ENCODE measurements at places on chromosomes 7 and 10.

GRCh38 chr10:99339563-99340047 lies 10.4 kb downstream of the CNNM1 start:
- no peak for DNase-seq

DNA sequence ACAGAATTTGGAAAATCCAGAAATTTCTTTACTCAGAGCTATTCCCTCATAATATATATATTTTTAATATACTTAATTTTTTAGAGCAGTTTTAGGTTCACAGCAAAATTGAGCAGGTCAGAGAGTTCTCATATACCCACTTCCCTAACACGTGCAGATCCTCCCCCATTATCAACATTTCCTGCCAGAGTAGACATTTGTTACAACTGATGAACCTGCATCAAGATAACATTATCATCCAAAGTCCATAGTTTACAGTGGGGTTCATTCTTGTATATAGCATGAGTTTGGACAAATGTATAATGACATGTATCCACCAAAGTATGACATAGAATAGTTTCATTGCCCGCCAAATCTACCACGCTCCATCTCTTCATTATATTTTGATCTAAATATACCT lies 170.0 kb downstream of the PTEN start:
- no peak for DNase-seq

DNA sequence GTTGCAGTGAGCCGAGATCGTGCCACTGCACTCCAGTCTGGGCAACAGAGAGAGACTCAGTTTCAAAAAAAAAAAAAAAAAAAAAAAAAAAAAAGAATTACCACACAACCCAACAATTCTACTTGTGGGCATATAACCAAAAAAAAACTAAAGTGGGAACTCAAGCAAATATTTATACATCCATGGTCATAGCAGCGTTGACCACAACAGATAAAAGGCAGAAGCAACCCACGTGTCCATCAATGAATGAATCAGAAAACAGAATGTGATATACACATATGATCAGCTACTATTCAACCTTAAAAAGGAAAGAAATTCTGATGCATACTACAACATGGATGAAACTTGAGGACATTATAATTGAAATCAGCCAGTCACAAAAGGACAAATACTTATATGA lies 179.3 kb upstream of the NEBL start:
- no peak for DNase-seq

DNA sequence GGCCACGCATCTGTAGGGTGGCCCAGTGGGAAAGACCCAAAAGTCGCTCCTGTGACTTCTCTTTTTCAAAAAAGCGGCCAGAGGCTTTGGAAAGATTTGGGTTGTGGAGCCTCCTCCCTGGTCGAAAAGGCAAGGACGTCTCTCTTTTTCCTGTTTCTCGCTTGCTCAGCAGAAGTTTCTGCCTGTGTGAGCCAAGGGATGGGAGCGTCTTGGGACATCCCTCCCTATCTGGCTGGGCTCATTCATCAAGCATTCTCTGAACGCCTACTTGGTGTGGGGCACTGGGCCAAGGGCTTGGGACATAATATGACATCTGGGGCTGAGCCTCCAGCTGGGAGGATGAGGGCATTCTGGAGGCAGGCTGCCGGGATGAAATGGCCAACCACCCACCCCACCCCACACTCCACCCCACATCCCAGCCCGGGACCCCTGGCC lies 120.9 kb downstream of the C10orf105 start:
- DNase-seq: peak; percentile 18

DNA sequence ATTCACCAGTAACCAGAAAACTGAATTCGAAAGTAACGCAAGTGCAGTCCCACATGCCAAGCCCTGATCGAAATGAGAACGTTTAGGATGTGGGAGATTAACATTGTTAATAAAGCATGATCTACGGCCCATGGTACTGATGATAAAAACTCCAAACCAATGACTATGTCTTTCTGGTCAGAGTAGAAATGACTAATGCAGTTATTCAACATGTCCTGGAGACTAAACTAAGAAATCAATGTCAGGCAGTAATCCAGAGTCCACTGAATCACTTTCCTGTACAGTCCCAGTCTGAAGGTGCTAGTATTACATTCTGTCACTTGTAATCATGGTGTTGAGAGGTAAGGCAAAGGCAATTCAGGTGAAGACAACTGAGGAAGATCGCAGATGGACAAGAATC lies 14.4 kb downstream of the NPSR1 start:
- DNase-seq: no peak

- DNase-seq: no peak
These were observed 145.4 kb downstream of the ARHGAP22 start for GRCh38 chr10:48459270-48460150.

GRCh38 chr7:90246171-90246570 lies 1.2 kb downstream of the CFAP69 start:
- no peak for DNase-seq

DNA sequence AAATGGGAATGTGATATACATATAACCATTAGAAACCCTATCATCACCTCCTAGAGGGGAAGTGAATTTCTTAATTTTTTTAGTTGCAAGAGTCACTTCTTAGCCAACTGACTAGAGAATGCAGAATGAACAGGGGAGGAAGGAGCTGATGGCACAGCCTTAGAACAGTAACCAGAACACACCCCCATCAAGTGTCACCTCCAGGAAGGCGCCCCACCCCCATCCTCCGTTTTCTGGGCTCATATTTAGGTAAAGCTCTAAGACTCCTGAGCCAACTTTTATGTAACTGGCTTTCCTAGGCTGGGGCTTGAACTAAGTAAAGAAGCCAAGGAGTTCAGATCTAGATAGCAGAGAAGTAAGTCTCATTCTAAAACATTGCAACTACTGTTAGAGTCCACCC lies 54.0 kb downstream of the COL17A1 start:
- DNase-seq: no peak

DNA sequence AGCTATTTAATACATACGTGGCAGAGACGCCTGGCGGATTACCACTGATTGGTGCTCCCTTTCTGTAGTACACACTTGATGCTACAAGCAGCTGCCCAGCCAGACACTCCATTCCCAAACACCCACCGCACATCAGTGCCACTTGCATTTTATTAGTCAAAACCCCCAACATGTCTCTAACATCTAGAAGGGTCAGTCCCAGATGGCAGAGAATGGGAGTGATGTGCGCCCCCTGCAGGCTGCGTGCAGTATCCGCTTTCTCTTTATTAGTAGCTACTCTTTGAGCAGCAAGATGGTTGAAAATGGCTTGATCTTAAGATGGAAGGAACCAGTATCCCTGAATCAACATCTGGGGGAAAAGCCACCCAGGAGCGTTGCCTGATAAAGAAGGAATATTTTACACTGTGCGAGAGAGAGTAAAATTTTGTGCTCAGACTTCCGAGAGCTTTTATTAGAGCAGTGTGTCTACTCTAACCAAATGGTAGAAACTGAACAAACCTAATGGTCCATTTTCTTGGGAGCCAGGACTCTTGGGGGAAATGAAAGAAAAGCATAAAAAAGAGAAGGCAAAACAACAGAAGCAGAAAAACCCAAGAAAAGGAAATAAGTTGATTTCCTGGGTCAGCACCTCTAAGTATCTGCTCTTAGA lies 78.3 kb downstream of the ST8SIA6 start:
- no peak for DNase-seq

All from esophagus squamous epithelium (tissue), 5 donors.